ENCODE measurements at places on chromosomes 2 and 18. TPM values are rescaled to one million over a fixed set of nuclear protein-coding genes. Genes with fewer than 3 reads are reported as not detected.

NAT8 gene
- not detected for total RNA-seq

RSAD2 gene
- not detected for total RNA-seq

FEV gene
- not detected for total RNA-seq

MC4R gene
- not detected for total RNA-seq

PLB1 gene
- total RNA-seq, result 0.23 TPM

DNAJC5G gene
- not detected for total RNA-seq

SERPINB11 gene
- not detected for total RNA-seq

MDH1B gene
- total RNA-seq, result 0.93 TPM

ANKRD53 gene
- 0.77 TPM for total RNA-seq

LBX2 gene
- total RNA-seq, result 1.9 TPM

IL36RN gene
- total RNA-seq, result not detected

USP40 gene
- total RNA-seq, result 17.5 TPM

WNT6 gene
- not detected for total RNA-seq

CABYR gene
- total RNA-seq, result 7.3 TPM

ITPRIPL1 gene
- total RNA-seq, result 0.34 TPM

WNT10A gene
- total RNA-seq, result not detected

TGIF1 gene
- total RNA-seq, result 95.0 TPM

KIF3C gene
- 11.2 TPM for total RNA-seq

EVX2 gene
- 0.09 TPM for total RNA-seq

SERPINB2 gene
- total RNA-seq, result 0.47 TPM

COL6A3 gene
- 649 TPM for total RNA-seq

NEMP2 gene
- 2.0 TPM for total RNA-seq

TANC1 gene
- total RNA-seq, result 17.3 TPM

KCNE4 gene
- 14.1 TPM for total RNA-seq

ALK gene
- total RNA-seq, result not detected

TLX2 gene
- total RNA-seq, result not detected

HOXD13 gene
- total RNA-seq, result not detected

HAT1 gene
- 20.8 TPM for total RNA-seq

TRABD2A gene
- total RNA-seq, result 0.51 TPM

KCNIP3 gene
- total RNA-seq, result 22.5 TPM

DCDC2C gene
- not detected for total RNA-seq

Data from pericardium fibroblast (primary cell).